ENCODE measurements at places on chromosomes 4 and X.
A peak's percentile ranks its signal among the peaks of the same experiment; 100 is the strongest.

DNA sequence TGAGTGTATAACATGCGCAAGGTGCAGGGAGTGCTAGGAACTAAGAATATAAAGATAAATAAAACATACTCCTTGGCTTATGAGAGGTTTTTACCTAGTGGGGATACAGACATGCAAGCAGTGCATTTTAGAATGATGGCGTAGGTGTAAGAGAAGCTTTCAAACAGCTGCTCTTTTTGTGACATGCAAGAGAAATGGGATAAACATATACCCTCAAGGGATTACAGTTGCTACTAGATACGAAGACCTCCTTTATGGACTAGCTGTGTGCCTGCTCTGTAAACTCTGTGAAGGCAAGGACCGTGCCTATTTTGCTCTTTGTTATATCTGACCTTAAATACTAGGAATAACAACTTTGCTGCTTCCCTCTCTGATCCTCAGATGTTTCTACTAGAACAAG, 39.0 kb upstream of the SLITRK4 start:
- DNase-seq: no peak

- DNase-seq: no peak
These were observed 93.1 kb upstream of the ESX1 start for GRCh38 chrX:104347860-104348259.

DNA sequence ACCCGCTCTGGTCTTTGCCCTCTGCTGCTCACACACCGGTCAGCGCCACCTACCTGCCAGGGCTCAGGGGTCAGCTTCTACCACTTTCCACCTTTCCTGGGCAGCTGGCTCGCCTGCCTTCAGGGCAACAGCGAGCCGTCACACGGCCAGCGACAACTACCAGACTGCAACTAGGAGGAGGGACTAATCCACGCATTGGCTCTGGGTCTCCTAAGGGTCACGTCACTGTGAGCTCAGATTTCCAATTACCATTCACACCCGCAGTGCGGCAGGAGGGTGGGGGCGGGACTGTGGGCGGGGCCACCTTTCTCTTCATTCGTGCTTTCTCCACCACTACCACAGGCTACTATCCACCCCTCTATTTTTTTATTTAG, at the start of gene BEX5:
TSS of gene BEX5 (minus strand) at position 172 of the 374 bp plus-strand sequence. CDS start 1,712 bp downstream, outside the sequence.
- no peak for DNase-seq

DNA sequence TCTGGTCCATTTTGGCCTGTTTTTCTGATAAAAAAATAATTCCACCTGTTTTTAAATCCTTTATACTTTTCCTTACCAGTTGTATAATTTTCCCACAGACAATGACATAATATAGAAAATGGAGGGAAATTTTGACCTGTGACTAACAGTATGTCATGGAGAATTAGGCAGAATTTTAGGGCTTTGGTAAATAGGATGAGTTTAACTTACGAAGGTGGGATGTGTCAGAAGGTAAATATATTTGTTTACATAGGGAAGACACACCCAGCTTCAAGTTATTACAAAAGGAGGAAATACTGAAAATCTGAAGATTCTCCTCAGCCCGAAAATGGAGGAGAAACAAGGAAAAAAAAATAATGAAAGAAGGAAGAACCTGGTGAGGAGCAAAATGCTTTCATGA, 64.6 kb upstream of the PPP3CA start:
- no peak for DNase-seq

DNA sequence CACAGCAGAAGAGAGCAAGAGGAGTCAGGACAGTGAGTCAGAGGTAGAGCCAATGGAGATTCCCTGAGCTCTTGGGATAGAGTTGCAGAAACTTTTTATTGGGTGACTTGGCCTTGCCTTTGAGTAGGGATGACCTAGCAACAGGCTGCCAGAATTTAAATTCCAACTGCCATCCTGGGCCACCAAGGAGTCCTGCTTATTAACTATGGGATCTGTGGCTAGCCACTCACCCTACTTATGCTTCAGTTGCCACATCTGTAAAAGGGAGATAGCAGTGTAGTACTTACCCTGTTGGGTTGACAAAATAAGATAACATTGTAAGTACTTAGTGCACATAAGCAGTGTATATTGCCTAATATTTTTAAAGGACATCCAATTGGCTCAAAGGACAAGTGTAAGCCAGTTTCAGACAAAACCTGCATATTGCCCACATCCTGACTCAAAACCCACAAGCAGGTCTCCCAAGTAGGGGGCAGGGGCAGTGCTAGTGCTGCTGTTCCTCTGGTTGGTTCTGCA, 43.5 kb upstream of the TMEM164 start:
- no peak for DNase-seq

DNA sequence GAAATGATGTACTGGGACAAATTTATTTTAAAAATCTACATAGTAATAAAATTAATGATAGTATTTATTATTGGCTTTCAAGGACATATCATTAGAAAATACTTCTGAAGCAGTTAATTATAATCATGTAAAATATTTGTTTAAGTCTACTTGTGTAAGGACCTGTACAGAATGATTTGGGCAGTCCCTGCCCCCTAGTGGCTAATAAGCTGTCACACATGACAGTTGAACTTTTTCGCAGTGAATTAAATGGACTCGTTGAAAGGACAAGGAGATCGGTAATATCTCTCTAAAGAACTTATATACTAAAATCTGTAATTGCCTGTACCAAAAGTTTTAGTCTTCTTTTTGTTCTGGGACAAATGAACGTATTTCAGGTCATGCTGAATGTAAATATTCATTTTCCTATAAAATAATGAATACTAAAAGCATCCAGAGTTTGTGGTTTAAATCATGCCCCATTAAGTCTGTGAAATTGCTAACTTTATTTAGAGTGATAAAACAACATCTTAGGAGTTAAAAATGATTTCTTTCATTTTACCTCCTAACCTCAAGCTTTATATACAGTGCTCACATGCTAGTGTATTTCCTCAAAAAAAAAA, 13.6 kb downstream of the EXOC1 start:
- no peak for DNase-seq

- no peak for DNase-seq
These were observed 2.8 kb downstream of the SFRP2 start for GRCh38 chr4:153785910-153786721.

DNA sequence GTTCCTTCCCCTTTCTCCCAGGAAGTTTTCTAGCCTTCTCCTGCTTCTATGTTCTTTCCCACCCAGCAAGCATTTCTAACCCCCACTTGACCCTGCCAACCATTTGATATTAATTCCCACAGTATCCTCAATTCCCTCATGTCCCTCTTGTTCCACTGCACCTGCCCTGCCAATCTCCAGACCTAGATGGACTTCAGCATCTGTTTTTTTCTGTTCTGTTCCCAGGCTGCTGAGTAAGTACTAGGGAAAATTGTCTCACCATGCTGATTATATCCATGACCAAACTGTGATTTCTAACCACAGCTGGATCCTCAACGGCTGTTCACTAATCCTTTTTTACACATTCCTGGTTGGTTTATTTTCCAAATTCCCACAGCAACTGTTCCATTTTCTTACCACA, 37.7 kb downstream of the CLCN5 start:
- DNase-seq: no peak

GRCh38 chr4:186318481-186318880, 52.5 kb downstream of the F11 start:
- no peak for DNase-seq

GRCh38 chr4:183205709-183206108, 106.7 kb downstream of the WWC2 start:
- DNase-seq: no peak

GRCh38 chrX:40035726-40036125, 62.0 kb downstream of the BCOR start:
- DNase-seq: no peak

DNA sequence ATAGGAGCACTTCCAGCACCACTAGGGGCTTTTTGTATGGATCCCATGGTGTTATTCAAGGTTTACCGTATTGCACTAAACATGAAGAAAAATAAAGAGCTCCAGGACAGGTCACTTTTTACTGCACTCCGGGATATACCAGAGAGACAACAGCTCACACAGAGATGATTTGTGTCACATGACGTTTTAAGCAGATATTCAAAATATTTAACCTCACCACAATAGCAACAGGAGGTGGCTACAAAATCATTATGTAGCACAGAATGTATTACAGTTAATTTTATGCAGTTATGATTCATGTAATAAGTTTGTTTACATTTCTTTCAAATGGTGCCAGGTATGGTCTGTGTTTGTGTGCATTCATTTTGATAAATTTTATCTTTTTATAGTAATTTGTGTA, 100.6 kb downstream of the LUZP4 start:
- no peak for DNase-seq

DNA sequence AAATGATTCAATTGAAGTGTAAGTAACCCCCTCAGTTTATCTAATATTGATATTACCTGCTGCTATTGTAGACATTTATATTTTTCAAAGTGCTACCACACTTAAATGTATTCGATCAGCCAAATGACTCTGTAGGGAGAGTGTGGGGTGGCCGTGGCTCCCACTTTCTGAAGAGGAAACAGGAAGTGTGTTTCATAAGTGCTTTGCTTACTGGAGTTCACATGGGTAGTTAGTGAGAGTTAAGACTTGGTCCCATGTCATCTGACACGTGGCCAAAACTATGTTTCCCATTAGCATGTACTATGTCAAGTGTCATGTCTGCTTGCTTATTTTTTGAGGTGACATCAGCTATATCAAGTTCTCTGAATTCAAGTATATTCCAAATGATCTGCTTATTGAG, 308.1 kb upstream of the GATB start:
- no peak for DNase-seq

GRCh38 chr4:174828845-174829701, at the start of gene GLRA3:
TSS of gene GLRA3 (minus strand) at chr4:174829247. CDS start at chr4:174828811, 436 bp downstream.
- DNase-seq: peak; percentile 39

DNA sequence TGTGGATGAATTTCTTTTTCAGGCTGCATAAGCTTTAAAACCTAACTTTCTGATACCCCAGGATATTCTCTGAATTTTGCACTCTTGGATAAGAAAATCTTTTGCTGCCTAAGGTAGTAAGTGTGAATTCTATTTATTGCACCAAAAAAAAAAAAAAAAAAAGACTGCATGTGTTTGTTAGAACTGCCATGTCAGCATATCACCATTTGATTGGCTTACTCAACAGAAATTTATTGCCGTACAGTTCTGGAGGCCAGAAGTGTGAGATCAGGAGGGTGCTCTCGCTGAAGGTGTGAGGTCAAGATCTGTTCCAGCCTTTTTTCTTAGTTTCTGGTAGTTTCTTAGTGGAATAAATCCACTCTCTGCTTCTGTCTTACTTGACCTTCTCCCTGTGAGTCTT, 1250.0 kb upstream of the PRKX start:
- no peak for DNase-seq

GRCh38 chr4:70640192-70640591, 11.6 kb downstream of the ENAM start:
- no peak for DNase-seq

DNA sequence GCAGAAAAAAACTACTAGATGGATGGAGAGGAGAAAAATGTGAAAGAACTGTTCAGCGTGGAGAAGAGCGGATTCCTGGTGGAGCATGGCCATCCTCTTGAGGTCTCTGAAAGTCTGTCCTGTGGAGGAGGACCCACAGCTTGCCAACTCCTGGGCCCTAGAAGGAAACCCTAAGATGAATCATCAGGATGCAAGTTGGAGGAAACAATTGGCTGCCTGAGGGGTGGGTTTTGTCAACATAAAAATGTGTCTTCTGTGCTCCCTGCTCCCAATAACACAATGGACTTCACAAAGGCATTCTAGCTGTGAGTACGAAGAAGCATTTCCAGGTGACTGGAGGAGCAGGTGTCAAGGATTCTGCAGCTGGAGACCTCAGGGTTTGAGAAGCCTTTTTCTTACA, 37.2 kb downstream of the CNGA2 start:
- DNase-seq: no peak

- DNase-seq: no peak
These were observed 119.3 kb downstream of the ZNF330 start for GRCh38 chr4:141339966-141340365.

DNA sequence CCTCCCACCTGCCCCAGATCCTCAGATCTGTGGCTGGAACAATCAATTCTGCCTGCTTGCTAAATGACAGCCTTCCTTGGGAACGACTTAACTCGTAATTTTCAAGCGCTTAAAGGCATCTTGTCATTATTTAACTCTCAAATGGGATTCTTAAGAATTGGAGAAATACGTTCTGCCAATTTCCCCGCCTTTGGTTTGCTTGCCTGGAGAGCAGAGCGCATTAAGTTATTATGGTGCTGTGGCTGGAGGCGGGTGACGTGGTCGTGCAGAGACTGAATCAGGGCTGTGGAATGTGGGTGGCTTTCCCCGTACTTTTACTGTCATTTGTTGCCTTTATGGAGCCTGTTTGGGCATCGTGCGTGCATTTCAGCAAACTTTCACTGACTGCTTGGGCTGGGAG, 78.9 kb upstream of the PSAPL1 start:
- no peak for DNase-seq

- DNase-seq: no peak
These were observed 353.8 kb upstream of the GATB start for GRCh38 chr4:152114562-152114961.

GRCh38 chr4:102868153-102868780, 525 bp upstream of the CISD2 start:
- no peak for DNase-seq

GRCh38 chr4:75860606-75861005, 41.6 kb downstream of the PPEF2 start:
- DNase-seq: no peak

GRCh38 chr4:189807031-189807430, 133.6 kb upstream of the FRG1 start:
- DNase-seq: no peak

DNA sequence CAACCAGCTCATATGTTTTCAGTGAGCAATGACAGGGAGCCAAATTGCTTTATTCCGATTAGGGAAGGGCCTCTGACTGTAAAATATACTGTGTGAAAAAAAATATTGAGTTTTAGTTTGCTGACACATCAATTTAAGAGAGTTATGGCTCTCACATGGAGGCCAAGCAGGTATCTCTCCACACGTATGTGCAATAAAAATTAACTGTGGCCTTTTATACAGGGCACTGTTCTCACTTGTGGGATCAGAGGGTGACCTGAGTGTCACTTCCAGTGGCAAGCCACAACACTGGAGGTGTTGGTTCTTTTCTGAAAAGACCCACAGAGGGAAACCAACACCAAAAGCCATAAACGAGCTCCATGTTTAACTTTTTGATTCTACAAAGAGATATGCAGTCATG, 462.8 kb downstream of the MID1IP1 start:
- DNase-seq: no peak

DNA sequence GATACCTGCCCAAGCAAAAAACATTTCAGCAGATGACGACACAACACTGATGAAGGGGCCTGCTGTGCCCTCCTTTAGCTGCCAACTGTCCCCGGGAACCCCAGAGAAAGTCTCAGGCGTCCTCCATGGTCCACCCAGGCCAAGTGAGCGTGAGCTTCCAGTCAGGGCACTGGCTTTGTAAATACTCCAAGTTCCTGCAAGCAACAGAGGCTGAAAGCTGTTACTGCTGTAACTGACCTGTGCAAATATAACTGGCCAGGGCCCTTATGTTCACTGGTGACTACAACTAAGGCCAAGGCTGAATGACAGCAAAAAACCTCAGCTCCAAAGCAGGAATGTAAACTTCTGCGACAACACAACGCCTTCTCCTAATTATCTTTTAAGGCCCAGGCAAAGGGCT, 8.2 kb downstream of the WDR1 start:
- DNase-seq: no peak

Measured in D721Med (cell line).